Thoracic aorta (tissue), 2 donors: ENCODE measurements at places on chromosomes 6 and 20. TPM values are rescaled to one million over a fixed set of nuclear protein-coding genes. Genes with fewer than 3 reads are reported as not detected.

DNA sequence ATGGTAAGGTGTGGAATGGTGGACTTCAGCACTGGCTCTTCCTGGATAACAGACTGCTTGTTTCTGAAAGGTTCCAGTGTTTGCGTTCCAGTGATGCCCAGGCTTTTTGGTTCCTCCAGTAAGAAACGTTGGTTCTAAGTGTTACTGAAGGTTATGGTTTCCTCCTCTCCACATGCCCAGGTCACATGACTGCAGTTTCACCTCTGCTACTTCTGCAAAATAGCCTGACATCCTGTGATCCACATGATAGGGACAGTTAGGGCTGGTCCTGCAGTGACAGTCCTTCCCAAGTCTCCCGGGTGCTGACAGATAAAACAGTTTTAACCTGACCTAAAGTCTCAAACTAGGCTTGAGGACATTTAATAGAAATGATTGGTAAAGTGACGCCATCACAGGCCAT is 132.2 kb upstream of the CST7 start:
- no peak overlapping the region for H3K4me3 ChIP-seq
- no peaks in the 10 kb centered on the region for H3K36me3 ChIP-seq
- H3K27ac ChIP-seq: no peak overlapping the region

DNA sequence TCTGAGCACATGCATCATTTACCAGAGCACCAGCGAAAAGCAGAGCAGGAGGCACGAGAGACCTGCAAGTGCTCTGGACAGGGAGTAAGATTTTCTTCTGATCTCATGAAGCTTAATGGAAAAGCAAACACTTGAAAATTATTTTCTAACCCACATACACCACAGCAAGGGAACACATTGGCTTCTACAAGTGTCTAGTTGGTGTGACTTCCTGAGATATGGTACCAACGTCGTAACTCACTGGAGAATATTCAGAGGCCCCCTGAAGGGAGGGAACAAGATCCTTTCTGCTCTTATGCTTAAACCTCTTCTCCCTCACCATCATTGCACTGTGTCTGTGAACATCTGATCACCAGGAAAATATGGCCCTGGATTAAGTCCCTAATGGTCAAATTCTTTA is 48.6 kb downstream of the PSMB1 start:
- H3K4me1 ChIP-seq: no peaks in the 10 kb centered on the region
- no peak for DNase-seq
- no peaks in the 10 kb centered on the region for H3K36me3 ChIP-seq
- no peak overlapping the region for H3K27ac ChIP-seq
- H3K4me3 ChIP-seq: no peak overlapping the region

DNA sequence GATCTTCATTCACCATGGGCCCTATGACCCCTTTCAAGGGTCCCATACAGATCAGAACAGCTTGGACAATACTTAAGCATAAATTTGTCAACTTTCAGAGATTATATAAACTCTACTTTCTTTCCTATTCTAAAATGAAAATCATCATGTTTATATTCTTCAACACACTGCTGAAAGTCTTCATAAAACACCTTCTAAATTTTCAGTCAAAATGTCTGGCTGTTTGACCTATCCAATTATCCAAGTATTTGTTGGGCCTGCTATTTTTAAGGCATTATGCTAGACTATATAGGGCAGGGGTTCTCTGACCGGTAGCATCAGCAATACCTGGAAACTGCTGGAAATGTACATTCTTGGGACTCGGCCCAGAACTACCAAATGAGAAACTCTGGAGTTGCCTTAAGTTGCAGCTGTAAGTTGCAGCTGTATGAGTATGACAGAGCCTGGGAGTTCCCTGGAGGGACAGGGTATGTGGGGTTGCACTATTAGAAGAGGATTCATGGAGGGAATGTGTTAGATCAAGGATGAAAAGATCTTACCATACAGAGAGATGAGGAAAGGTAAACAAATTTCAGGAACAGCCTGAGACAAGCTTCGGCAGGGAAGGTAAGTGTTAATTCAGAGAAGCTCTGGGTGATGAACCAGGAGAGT is 293.0 kb downstream of the ADGB start:
- H3K4me1 ChIP-seq: no peaks in the 10 kb centered on the region
- no peaks in the 10 kb centered on the region for H3K27me3 ChIP-seq
- DNase-seq: no peak
- no peaks in the 10 kb centered on the region for H3K36me3 ChIP-seq

- H3K27me3 ChIP-seq: no peaks in the 10 kb centered on the region
- no peaks in the 10 kb centered on the region for H3K4me1 ChIP-seq
- no peak overlapping the region for H3K27ac ChIP-seq
- H3K36me3 ChIP-seq: no peaks in the 10 kb centered on the region
- no peak overlapping the region for H3K4me3 ChIP-seq
- no peak for DNase-seq
These were observed 454.3 kb downstream of the BTBD3 start for GRCh38 chr20:12371990-12372389.

GRCh38 chr6:34463849-34464248 is 2.0 kb upstream of the PACSIN1 start:
- DNase-seq: no peak
- peaks cover 3% of the 10 kb centered on the region for H3K27me3 ChIP-seq
- H3K27ac ChIP-seq: no peak overlapping the region
- H3K4me1 ChIP-seq: peaks cover 8% of the 10 kb centered on the region
- H3K4me3 ChIP-seq: no peak overlapping the region

GRCh38 chr20:15143478-15143877 is 806.1 kb upstream of the FLRT3 start:
- H3K27ac ChIP-seq: no peak overlapping the region
- no peaks in the 10 kb centered on the region for H3K4me1 ChIP-seq
- DNase-seq: no peak
- H3K4me3 ChIP-seq: no peak overlapping the region

DNA sequence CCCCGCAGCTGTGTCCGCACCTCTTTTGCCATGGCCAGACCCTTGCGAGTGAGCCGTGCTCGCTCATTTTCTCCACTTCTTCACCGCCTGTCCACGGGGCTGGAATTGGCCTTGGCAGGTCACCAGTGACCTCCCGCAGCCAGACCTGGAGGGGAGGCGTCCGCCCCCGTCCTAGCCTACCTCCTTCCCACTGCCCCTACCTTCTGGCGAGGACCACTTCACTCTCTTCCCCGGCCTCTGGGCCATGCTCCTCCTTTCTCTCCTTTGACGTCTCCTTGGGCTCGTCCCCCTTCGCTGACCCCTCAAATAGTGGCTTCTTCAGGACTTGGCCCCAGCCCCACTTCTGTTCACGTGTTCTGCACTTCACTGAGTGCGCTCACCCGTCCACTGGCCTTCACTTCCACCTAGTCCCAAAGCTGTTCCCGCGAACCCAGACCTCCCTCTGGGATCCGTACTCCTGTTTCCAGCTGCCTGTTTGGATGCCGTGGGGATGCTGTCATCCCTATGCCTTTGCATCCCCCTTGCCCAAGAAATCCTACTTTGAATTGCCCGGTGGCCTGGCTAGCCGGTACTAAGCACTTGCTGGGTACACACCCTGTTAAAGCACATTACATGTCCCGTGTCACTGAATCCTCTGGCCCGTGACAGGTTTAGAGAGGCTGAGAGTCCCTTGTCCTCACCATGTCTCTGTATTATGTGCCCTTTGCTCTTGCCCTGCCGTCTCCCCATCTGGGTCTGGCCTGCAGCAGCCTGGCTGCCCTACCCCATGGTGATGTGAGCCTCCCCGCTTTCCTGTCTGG is 33.0 kb downstream of the SPATA2 start:
- no peak overlapping the region for H3K4me3 ChIP-seq

- no peak overlapping the region for H3K4me3 ChIP-seq
- no peaks in the 10 kb centered on the region for H3K4me1 ChIP-seq
- DNase-seq: no peak
- H3K36me3 ChIP-seq: no peaks in the 10 kb centered on the region
These were observed 92.2 kb upstream of the MPC1 start for GRCh38 chr6:166474721-166475565.

DNA sequence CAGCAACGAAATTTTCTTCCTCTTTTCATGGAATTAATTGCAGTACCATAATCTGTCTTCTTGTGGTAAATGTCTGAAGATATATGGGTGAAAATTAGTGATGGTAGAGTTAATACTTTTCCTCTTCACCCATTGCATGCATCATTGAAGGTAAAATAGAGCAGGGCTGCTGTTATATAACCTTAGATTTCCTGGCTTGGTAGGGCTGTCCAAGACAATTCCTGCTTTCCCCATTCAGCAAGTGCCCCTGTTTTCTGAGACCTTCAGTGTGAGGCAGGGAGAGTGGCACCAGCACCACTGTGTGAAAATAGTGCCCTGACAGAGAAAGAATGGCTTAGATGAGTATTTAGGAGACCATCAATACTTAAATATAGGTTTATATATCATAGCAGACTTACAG is 202.0 kb downstream of the ZFAND3 start:
- H3K27me3 ChIP-seq: no peaks in the 10 kb centered on the region
- DNase-seq: no peak
- H3K36me3 ChIP-seq: no peaks in the 10 kb centered on the region
- H3K27ac ChIP-seq: no peak overlapping the region

Gene TRAM2
- total RNA-seq: 41.8 TPM

Gene SMIM29
- total RNA-seq: 7.1 TPM

Gene PRKN
- 10.4 TPM for total RNA-seq
